ENCODE measurements at places on chromosomes 1 and 21. TPM values are rescaled to one million over a fixed set of nuclear protein-coding genes. Genes with fewer than 3 reads are reported as not detected.

NUP133 gene
- 23.0 TPM for total RNA-seq

HOOK1 gene
- not detected for total RNA-seq

RAB3B gene
- 0.32 TPM for total RNA-seq

FCAMR gene
- not detected for total RNA-seq

FCRL5 gene
- not detected for total RNA-seq

SLC22A15 gene
- total RNA-seq, result 0.16 TPM

NBPF20 gene
- total RNA-seq, result 4.6 TPM

TEDDM1 gene
- total RNA-seq, result not detected
